ENCODE measurements at places on chromosomes 4 and X.

DNA sequence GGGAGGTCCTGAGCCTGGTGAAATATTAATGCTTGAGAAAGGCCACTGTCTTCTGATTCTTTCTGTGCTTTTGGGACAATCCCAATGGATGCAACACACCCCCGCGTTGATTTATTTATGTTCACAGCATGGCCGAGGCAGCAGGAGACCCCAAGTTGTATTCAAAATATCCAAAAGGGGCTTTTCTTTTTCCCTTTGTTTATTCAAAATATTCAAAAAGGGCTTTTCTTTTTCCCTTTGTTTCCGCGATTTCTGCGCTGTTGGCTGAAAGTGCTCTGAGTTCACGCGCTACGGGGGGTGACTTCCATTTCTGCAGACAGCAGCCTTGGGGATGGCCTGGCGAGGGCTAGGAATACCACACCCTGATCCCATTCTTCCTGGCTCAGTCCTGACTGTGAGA is 59.5 kb upstream of the PPP2R3B start:
- DNase-seq = no peak

DNA sequence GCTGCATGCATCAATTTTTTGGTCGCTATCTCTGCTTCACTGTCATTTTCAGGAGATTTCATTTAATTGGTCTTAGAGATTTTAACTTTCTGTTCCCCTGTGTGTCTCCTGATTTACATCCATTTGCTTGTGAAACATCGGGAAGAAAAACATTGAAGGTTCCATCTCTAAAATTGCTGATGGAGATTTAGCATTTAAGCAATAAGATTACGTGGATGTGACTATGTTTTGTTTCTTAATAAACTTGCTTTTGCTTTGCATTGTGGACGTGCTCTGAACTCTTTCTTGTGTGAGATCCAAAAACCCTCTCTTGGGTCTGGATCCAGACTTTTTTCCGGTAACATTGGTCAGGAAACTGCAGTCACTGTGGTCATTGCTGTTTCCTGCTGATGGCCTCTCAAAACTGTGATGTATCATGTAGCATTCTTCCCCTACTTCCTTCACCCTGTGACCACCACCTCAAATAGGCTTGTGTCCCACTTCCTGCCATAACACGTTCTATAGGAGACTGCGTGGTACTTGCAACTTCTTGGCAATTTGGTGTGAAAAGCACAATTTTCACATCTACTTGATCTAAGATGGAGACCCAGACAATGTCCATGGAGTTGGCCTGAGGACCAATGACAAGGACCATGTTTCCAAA is 4.9 kb downstream of the CXCL2 start:
- DNase-seq = no peak

DNA sequence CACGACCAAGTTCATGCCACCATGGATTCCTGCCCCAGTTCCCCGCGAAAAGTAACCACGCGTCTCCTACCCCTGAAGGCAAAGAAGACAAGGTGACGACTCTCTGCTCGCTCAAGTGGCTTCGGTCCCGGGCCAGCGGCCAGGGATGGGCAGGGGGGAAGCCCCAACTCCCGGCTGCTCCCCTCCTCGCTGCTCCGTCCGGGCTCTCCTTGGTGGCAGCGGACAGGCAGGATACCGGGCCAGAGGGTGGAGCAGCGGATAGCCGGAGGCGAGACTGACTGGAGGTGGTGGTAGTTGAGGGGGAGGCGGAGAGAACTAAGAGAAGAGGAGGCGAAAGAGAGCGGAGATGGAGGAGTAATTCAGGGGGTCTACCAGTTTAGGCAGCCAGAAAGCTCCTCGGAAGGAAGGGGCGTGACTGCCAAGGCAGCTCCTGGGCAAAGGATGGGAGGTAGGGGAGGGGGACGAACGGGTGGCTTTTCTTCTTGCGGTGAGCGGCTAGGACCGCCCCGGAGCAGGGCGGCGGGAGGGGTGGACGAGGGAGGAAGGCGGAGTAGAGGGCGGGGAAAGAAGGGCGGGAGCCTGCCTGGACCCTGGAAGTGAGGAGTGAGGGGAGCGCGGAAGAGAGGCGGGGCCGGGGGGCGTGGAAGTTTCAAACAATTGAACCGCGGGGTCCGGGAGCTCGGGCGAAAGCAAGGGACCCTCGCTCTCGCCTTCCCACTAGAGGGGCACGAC is at the start of gene AMOT:
Gene AMOT, minus strand, starts transcription at position 450 of the 732 bp plus-strand sequence. CDS start 17,705 bp downstream, outside the sequence.
- DNase-seq = peak; percentile 95

DNA sequence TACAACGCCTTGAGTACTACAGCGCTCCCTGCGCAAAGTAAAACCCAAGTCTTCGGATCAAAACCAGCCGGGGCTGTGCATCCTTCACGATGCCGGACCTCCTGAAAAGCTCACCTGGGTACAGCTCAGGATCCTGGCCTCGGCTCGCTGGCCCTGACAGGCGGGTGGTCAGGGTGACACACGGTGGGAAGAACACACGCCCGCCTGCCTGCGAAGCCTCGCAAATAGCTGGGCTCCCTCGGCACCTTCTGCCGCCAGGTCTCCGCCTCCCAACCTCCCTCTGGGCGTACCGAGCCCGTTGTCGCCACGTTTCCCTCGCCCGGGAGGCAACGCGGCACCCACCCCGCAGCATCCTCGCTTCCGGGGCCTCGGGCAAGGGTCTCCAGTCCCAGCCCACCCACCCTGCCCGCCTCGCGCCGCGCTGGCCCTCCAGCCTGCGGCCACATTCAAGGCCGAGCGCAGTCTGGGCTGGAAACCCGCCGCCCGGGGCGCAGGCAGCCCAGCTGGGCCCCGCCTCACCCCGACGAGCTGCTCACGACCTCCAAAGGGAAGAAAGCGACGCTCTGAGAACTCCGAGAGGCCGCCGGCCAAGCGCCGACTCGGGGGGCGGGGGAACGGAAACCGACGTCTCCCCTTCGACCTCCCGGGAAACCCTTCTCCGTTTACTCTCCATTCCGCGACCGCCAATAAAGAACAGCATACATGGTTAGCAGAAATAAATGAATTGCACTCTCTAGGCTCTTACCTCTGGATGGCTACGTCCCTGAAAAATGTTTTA is 511 bp downstream of the PPM1K start:
- DNase-seq = peak; percentile 77

DNA sequence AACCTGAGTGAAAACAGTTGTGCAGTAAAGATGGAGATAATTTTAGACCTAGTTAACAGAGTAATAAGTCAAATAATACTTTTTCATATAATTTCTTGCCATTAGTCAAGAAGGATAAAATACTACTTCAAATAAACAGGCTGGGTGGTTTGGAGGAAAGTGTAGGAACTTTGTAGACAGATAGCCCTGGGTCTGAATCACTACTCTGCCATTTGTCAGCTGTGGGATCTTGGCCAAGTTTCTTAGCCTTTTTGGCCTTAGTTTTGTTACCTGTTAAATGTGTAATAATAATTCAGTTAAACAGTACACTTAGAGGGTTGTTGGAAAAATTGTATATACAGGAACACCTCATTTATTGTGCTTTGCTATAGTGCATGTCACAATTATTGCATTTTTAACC is 163.7 kb downstream of the NPNT start:
- DNase-seq = no peak

DNA sequence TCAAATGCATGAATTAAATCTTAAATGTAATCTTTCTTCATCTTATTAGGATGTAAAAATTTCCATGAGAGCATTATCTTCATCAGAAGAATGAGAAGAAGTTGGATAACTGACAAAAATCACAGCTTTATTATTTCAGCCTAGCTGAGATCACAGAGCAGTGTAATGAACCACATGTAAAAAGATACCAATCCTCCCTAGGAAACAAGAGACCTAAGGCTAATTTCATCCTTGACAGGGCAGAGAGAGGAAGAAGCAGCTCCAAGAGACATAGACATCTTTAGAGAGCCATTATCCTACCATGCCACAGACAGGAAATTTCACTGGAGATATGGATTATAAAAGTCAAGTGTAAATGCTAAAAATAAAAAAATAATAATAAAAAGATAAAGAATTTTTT is 40.9 kb upstream of the IL15 start:
- DNase-seq = peak; percentile 10

DNA sequence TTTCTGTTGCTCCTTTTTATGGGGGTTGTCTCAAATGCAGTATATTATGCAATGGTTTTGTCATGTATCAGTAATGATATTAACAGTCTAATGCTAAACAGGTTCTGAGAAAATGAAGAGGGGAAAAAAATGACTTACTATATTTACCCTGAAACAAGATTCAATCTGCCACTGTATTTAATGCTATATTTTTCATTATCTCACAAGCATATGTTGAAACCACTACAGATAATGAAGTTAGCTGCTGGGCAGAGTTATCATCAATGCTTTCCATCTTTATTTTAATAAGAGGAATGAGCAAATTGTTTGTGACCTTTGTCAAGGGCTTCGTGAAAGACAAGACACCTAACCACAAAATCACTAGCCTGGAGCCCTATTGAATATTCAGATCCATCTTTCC is 32.6 kb upstream of the NAA11 start:
- DNase-seq = no peak

GRCh38 chr4:156547439-156547838 is 424.2 kb downstream of the PDGFC start:
- no peak for DNase-seq

DNA sequence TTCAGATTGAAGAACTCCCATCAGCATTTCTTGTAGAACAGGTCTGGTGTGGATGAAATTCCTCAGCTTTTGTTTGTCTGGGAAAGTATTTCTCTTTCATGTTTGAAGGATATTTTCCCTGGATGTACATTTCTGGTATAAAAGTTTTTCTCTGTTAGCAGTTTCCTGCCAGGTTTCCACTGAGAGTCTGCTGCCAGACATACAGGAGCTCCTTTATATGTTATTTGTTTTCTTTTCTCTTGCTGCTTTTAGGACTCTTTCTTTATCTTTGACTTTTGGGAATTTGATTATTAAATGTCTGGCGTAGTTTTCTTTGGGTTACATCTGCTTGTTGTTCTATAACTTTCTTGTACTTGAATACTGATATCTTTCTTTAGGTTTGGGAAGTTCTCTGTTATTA is 486.5 kb downstream of the ARAP2 start:
- DNase-seq = no peak

GRCh38 chr4:67762086-67762485 is 7.9 kb upstream of the GNRHR start:
- no peak for DNase-seq

DNA sequence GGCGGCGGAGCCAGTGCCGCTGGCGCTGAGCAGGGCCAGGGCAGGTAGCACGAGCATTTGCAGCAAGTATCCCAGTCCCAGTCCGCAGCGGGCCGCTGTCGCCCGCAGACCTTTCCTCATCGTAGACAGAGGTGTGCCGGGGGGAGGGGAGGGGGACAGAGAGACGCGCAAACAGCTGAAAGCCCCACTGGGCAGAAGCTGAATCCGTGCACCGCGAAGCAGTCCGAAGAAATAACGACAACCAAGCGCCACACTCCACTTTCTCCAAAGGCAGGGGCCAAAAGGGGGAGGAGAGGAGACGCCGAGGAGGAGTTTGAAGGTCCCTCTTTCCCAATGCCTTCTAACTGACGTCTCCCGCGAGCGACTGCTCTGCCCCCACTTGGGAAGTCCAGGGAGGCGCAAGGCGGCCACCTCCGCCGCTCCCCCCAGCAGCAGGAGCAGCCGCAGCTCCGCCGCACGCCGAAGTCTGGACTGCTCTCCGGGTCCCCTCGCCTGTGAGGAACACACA is at the start of gene UNC5C:
Gene UNC5C, minus strand, starts transcription at position 236 of the 508 bp plus-strand sequence.
- peak; percentile 90 for DNase-seq

GRCh38 chr4:71185037-71185436 is 153.8 kb upstream of the SLC4A4 start:
- DNase-seq = no peak

- DNase-seq = no peak
Measured at GRCh38 chr4:40119344-40119743, 62.7 kb downstream of the N4BP2 start.

DNA sequence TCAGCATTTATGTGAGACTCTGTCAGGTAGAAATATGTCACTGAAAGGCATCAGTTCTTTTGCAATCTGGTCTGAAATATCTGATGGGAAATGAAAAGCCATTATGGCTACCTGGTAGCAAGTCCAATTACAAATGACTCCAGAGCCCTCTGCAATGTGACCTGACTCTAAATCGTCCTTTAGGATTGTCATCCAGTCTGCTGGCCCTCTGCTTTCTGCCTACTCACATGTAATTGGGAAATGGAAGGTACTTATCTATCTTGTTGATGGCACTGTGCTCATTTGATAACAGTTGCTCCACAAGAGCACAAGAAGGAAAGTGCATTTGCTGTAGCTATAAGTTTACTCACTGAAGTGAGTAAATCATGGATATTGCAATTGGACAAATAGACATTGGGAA is 799.8 kb downstream of the RAPGEF2 start:
- no peak for DNase-seq

DNA sequence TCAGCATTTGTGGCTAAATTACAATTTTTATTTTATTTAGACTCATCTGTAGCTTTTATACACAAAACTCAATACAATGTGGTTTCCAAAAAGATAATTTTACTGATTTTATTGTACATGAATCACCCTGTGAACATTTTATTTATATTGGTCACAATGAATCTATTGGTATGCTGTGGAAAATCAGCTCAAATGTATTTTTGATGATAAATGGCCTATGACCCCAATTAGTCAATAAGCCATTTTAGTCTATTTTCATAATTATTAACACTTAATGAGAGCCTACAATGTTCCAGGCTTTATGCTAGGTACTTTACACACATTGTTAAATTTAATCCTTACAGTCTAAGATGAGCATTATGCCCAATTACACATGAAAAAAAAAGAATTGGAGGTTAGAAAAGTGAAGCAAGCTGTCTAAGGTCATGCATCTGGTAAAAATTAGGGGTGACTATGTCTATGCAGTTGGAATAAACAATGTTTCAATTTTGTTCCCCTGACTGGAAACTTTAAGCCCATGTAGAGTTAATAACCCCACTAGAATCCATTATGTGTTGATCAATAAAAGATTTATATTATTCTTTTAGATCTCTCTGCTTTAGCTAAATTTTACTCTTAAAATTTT is 344.7 kb downstream of the PABPC4L start:
- no peak for DNase-seq

- DNase-seq = no peak
Measured at GRCh38 chrX:87736576-87736975, 219.0 kb downstream of the KLHL4 start.

DNA sequence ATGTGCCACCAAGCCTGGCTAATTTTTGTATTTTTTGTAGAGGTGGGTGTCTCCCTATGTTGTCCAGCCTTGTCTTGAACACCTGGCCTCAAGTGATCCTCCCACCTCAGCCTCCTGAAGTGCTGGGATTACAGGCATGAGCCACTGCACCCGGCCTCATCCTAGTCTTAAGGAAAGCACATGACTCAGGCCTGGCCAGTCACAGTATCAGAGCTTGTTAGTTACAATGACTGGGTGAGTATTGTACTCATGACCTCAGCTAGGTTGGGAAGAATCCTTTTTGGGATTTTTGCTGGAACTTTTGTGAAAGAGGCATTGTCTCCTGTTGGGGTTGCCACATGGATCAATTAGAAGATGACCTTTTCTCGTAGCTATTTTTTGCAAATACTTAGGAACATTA is 292.8 kb downstream of the RAPGEF2 start:
- DNase-seq = no peak

All from cardiac muscle cell (in vitro differentiated cells and primary cell).